ENCODE measurements at places on chromosomes 16 and 17.

DNA sequence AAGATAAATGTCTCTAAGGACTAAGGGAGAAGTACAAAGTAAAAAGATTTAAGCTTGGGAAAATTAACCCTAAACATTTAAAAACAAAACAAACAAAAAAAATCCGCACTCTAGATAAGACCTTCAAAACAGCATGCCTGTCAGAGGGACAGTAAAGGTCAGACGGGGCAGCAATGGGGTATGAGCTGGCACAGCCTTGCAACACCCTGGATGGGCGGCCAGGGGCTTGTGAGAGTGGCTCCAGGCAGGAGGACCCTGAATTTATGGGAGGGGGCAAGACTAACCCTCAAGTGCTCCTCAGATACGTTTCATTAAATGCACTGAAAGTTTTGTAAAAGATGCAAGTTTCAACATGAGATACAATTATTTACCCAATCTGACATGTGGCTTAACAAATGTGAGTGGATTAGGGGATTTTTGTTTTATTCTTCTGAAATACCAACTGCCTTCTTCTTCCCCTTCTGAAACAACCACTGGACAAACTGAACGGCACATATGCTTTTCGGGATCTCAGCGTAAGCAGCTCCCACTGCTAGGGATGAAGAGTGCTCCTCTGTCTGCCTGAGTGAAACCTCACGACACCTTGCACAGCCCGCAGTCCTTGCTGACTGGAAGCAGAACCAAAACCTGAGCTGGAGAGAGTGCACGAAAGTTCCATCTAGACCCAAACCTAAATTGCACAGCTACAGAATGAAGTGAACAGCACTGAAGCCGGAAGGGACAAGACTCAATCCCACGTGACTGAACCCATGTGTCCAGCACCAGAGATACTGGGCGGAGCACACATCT lies 128.4 kb downstream of the ANKRD11 start:
- no peak for DNase-seq

DNA sequence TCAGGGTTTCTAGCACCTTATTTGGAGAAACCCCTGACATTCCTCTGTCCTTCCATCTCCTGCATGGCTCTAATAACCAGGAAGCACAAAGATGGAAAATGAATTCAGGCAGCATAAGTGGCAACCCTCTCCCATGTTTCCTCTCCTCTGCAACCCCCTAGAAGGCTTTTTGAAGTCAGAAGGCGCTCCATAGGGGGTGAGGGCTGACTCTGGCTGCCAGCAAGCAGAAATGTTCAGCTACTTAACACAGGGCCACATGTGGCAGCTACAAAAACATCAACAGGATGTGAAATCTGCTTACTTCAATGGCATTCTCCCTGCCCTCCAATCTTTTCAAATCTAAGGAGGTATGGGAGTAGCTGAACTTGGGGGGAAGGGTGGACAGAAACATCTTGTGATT lies 55.2 kb upstream of the IRX5 start:
- no peak for DNase-seq

- DNase-seq: no peak
Measured at GRCh38 chr16:55331648-55332185, 7.7 kb downstream of the IRX6 start.

- no peak for DNase-seq
Measured at GRCh38 chr17:62688398-62689160, 61.1 kb downstream of the MRC2 start.

GRCh38 chr16:88347656-88348376 lies 34.9 kb upstream of the ZNF469 start:
- no peak for DNase-seq

GRCh38 chr17:46009681-46010596 lies 10.9 kb downstream of the STH start:
- no peak for DNase-seq

Data from thyroid gland (tissue), 4 donors.